ENCODE measurements at places on chromosomes 4 and X.

DNA sequence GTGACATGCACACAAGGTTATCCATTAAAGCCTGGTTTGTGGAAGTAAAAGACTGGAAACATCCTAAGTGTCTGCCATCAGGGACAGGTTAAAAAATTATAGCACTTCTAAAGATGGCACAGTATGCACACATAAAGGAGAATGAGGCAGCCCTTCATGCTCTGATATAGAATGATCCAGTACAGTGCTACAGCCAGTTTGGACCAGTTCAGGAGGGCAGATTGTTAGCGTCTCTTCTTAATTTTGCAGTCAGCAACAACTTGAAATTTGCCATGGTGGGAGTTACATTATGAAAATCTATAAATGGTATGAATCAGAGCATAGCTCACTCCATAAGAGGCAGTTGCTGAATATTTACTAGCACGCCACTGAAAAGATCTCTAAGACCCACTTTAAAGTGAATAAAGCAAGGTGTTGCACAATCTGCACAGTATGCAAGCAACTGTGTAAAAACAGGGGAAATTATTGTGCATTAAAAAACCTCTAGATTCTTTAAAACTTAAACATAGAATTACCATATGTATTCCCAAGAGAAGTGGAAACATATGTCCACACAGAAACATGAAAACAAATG lies 20.3 kb upstream of the SOD3 start:
- DNase-seq = no peak

DNA sequence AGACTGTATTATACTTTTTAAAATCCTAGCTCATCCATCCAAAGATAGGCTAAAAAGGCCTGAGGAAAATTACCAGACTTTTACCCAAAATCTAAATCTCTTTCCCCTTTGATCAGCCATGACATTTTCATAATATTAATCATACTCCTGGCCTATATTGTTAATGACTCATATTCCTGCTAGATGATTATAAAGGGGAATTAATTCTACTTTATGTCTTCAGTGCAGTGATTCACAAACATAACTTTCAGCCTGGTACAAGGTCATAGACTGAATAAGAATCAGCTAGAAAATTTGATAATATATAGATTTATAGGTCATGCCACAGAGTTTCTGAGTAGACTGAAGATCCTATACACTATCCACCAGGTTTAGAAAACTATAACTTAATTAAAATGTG lies 1905.4 kb downstream of the C4orf33 start:
- no peak for DNase-seq

DNA sequence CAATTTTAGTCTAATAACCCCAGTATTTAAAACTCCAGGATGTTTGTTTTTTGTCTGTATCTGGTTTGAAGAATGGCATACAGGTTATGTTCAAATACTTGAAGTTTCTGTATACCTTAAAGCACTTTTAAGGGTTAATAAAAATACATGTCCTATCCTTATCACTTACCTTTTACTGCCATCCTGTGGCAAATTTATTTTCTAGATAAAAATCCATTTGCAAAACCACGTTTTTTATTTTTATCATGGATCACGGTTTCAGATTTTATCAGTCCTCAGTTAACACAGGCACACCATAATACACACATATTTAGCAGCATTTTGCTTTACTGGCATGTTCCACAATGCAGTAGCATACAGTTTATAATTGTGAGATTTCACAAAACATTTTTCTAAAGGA lies 113.3 kb upstream of the H2AZ1 start:
- no peak for DNase-seq

DNA sequence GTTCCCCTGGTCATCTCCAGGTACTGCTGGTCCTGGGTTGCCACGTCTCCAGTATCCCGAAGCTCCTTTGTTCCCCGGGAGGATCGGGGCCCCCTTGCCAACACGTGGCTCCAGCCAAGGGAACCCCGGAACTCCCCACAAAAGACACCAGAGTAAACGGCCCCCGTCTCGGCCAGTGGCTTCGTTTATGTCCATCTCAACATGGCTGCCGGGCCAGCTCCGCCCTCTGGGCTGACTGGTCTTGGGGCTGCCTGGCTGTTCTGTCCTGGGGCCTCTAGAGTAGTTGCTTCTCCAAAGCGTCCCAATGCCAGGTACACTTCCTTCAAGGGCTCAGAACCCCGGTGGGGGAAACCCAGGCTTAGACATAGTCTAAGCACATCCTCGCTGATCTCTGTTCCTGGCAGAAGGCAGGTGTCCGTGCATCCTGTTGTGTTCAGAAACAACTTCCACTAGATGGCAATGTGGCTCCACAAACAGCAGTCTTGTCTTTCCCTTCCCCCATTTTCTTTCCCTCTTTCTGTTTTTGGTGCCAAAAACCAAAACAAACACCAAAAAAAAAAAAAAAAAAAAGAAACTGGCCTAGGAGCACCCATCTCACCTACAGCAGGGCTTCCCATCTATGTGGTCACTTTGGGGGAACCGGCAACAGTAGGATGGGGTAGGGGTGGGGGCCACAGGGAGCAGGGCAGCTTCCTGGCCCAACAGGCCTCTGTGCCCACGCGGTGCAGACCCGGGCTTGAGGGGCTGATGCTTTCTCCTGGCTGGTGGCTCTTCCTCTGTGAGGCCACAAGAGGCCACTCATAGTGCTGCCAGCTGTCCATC lies 35.3 kb downstream of the NBDY start:
- peak; percentile 24 for DNase-seq

GRCh38 chr4:56821381-56822243 lies at the start of gene SPINK2:
Gene SPINK2, minus strand, starts transcription at chr4:56821701. Its CDS starts 39 bp downstream, at chr4:56821662.
- DNase-seq = peak; percentile 27

DNA sequence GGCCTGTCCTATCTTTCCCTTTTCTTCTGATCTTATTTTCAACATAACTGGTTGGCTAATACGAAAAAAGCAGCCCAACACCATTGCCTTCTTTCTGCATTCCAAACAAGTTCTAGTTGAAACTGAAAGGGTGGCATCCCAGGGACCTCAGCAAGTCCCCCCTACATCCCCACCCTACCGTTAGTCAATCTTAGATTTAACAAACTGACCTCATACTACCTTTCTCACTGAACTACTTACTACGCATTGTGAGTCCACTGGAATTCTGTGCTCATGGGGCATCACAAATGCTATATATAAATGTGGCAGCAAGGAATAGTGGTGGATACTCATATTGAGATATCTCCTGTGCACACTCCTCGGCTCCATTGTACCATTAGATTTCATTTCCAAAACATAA lies 33.1 kb upstream of the FGF5 start:
- no peak for DNase-seq

GRCh38 chr4:174210354-174210753 lies 73.1 kb downstream of the FBXO8 start:
- no peak for DNase-seq

GRCh38 chr4:167102475-167102874 lies 131.8 kb downstream of the SPOCK3 start:
- DNase-seq = no peak

DNA sequence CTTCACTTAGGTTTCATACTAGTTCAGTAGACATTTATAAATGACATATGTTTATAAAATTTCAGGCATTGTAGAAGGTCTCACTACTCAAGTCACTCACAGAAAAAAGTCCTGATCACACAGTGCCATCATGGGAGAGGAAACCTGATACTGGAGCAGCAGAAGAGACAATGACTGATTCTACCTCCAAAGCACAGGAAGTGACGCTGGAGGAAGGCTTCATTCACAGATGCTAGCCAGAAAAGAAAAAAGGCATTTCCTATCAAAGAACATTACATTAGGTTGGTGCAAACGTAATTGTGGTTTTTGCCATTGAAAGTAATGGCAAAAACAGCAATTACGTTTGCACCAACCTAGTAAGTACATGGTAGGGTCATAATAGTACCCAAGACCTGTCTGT lies 79.5 kb downstream of the RASGEF1B start:
- DNase-seq = no peak

DNA sequence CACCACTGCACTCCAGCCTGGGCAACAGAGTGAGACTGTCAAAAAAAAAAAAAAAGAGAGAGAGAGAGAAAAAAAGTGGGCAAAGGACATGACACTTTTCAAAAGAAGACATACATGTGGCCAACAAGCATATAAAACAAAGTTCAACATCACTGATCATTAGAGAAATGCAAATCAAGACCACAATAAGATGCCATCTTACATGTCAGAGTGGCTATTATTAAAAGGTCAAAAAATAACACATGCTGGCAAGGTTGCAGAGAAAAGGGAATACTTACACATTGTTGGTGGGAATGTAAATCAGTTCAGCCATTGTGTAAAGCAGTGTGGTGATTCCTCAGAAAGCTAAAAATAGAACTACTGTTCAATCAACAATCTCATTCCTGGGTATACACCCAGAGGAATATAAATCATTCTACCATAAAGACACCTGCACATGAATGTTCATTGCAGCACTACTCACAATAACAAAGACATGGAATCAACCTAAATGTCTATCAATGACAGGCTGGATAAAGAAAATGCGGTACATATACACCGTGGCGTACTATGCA lies 94.9 kb upstream of the TRIM2 start:
- DNase-seq = no peak

DNA sequence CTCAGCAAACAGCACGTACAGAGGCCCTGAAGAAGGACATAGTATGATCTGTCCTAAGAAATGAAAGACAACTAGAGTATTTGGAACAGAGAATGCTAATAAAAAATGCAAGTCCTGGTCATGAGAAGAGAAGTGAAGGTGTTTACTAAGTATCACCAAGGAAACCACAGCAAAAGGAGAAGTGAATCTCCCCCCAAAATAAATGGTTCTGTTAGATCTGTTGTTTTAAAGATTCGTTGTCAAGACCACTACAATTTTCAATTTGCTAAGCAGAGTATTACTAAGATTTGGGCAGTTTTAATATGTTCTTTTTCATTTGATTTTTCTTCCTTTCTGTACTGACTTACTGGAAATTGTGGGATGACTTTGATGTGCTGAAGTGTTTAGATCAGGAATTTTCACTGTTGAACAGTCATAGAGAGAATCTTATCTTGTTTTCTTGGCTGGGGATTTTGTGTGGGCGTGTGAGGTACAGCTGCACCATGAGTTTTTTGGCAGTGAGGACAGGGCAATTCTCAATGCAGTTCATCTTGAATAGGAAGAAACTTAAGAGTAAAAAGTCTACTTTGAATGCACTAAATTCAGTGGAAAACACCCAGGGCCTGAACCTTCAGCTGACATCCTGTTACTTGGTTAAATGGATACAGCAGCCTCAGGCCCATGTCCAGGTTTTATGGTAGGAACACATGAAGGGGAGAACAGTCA lies 132.2 kb downstream of the STIM2 start:
- DNase-seq = no peak

DNA sequence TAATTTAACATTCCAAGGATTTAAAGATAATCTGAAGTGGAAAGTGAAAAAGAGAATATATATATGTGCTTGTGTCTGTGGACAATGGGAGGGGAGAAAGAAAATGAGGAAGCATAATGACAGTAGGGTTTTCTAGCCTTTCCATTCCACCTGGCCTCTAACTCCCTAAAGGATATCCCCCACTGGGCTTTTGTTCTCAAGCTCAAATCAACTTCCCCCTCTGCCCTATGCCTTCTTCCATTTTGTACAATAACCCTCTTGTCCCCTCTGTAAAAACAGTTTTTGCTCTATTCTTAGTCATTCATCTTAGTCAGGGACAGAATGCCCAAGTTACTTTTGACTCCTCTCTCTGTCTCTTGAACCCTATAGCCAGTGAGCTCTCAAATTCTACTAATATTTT lies 23.6 kb downstream of the ANTXR2 start:
- DNase-seq = no peak

Data from stimulated activated CD4-positive, alpha-beta T cell treated with anti-CD3 and anti-CD28 coated beads, TNF-alpha, amount 100 ng/mL, for 48 hours (primary cell).